ENCODE measurements at places on chromosomes 2 and 18.

DNA sequence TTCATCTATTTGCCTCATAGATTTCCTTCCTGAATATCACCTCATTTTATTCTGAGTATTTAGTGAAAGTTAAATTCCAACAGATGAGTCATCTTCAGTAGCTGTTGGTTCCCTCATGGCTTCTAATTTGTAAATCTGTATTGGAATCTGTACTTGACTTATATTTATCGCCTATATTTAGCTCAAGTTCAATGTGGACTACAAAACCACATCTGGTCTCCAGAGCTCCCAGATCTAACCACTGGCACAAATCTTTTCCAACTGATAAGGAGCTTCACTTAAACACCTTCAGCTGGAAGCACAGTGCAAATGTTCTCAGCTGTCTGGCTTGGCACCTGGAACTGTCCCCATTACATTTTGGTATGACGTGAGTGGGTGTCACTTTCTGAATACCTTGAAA, 82.8 kb upstream of the DSEL start:
- no peak for DNase-seq

GRCh38 chr2:210198326-210198725, 26.9 kb downstream of the ACADL start:
- no peak for DNase-seq

DNA sequence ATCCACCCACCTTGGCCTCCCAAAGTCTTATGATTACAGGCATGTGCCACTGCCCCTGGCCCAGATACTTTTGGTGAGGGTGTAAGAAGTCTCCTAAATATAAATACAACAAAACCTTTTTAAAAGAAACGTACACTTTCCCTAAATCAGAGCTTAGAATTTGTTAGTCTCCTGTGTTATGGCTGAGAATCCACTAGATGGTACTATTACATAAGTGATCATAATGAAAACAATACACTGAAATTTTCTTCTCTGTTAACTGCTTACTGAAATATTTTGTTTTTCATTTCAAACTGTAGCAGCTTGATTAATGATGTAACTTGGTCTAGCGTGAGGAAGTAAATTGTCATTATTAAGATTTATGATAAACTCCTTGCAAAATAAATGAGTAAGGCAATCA, 74.8 kb upstream of the FAM98A start:
- no peak for DNase-seq

DNA sequence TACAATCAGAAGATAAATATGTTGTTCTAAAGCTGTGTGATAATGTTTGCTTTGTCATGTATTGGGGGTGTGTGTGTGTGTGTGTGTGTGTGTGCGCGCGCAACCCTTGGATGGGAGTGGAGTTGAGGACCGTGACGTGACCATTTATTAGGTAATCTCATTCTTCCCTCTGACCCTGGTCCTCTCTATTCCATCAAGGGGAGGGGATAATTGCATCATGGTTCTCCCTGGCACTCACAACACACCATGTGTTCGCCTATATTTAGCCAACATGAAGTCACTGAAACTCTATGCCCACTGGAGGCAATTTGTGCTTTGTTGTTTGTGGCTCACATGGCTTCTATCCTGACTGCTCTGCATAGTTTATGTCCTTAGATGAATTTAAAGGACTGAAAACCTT, 79.8 kb upstream of the LRPPRC start:
- no peak for DNase-seq

GRCh38 chr2:211216221-211216620, 659.8 kb downstream of the CPS1 start:
- DNase-seq = no peak

GRCh38 chr2:217908544-217908943, 94.3 kb downstream of the TNS1 start:
- DNase-seq = no peak

GRCh38 chr18:4511166-4511565, 56.1 kb upstream of the DLGAP1 start:
- DNase-seq = no peak

GRCh38 chr2:105248316-105249070, 7.0 kb downstream of the GPR45 start:
- DNase-seq = no peak

DNA sequence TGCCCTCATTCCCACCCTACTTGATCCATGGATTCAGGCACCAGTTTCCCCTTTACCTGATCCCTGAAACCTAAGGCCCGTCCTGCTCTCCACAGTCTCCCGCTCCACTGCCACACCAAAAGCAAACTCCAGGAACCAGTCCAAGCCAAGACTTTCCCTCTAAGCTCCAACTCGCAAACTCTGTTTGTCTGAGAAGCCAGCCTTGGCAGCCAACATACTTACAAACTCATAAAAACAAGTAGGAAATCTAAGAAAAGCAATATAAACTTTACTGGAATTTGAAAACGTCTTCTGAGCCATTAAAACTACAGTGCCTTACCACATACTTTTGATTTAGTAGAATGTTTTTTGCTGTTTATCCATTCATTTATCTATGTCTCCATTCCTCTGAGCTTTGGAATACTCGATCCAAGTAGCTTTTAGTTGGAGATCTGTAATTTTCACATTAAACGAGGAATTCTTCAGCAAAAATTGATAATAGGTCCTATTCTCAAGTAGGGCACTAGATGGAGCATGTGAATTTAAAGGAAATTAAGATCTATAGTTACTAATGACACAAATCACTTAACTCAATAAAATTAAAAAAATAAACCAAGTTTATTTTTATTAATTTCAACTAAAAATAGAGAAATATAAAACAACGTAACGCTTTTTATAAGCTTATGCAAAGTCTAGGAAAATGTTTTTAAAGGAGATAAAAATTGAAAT, 199.7 kb downstream of the MYO3B start:
- no peak for DNase-seq

DNA sequence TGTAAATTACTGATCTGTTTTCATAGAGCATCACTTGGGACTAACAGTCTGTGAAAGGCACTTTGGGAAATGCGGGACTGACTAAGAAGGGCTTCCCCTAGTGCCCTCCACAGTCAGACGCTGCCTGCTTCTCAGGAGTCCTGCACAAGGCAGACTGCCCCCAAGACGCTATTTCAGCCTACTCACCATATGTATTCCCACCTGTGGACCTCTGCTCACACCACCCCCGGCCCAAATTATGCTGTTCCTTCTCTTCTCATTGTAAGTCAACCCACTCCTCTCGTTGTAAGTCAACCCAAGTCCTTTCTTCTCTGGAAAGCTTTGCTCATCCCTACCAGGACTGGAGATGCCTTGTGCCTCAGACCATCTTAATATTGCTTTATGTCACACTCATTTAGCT, 175.3 kb downstream of the GFPT1 start:
- no peak for DNase-seq

- DNase-seq = no peak
These were observed 70.5 kb downstream of the ZFP36L2 start for GRCh38 chr2:43155851-43156411.

DNA sequence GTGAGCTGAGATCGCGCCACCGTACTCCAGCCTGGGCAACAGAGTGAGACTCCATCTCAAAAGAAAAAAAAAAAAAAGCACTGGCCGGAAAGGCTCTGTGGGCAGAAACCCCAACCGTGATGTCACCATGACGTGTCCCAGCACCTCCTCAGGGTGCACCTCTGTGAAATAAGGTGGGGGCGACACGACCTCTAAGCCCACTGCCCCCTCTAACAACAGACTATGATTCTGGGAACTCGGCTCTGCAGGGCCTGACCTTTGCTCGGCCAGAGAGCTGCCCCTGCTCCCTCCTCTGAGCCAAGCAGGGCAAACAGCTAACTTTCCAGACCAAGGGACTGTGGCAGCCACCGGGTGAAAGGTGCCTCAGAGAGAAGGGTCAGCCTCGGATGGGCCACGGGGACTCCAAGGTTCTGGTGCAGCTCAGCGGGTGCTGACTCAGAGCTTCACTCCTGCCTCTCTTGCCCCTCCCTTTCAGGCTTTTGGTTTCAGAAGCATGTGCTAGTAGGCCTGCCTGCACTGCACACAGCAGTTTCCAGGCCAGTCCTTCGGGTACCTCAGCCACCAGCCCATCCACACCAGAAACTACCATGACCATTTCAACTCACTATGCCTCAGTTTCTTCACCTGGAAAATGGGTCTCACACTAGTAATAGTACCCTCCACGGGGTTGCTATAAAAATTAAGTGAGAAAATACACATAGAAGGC, 8.0 kb downstream of the TMBIM1 start:
- no peak for DNase-seq

GRCh38 chr2:134253804-134254203, at the start of gene MGAT5:
MGAT5 (plus strand) TSS chr2:134254072; CDS start chr2:134254404, 332 bp downstream.
- no peak for DNase-seq

GRCh38 chr2:156837635-156838370, 401.6 kb downstream of the GPD2 start:
- no peak for DNase-seq

- no peak for DNase-seq
These were observed 17.0 kb upstream of the UGT1A8 start for GRCh38 chr2:233600386-233600785.

DNA sequence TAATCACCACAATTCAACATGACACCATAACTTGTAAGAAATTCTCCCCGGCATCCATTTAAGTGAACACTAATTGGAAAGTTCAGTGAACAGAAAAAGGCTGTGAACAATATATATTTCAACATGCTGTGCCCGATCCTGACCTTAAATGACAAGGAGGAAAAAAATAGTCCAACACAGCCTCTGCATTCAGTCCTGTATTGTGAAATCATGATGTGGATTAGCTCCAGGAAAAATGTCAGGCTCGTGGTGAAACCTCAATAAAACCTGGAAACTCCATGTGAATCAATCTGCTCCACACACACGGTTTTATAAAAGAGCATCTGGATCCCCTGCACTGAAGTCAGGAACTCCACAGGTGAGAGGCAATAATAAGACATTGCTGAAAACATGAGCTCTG, 145.4 kb upstream of the SPOPL start:
- DNase-seq = no peak

DNA sequence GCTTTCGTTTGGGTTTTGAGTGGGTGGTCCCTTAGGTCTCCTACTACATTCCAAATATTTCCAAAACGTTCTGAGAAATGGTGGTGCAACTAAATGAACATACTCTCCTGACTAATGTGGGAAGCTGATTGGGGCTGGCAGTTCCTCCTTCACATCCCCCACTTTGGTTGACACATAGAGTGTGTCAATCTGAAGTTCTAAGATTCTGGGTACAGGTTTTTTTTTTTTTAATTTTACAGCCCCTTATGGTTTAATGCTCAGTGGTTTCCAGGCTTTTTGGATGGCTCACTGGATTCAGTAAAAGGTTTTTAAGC, 58.4 kb upstream of the ITGB6 start:
- no peak for DNase-seq

DNA sequence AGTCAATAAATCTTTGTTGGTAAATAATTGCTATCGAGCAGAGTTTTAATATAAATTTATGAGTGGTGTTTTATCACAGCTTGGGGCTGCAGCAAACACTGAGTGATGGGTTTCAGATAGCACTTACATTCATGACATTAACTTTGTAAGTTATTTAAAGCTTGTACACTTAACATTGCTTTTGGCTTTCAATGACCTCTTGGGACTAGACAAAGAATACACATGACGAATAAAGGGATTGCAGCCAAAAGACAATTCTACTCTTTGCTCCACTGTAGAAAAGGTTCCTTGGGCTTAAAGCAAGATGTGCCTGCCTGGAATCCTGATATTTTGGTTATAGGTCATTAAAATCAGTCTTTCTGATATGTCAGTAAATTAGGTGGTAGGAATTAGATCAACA, 299.5 kb downstream of the GBX2 start:
- DNase-seq = no peak

DNA sequence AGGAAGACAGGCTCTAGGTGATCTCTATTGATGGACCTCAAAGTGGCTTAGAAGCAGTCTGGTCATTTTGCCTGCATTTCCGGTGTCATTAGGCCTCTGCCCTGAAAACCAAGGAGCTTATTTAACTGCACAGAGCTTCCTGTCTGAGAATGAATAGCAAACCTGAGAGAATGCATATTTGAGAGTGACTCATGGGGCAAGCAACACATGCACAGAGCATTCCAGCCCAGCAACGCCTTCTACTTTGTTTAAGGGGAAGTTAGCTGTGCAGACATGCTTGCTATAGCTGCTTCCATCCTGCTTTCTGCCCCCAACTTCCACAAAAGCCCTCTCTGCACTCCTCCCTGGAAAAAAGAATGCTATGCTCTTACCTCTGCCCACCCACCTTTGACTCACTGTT, 232.8 kb downstream of the GRB14 start:
- DNase-seq = no peak

DNA sequence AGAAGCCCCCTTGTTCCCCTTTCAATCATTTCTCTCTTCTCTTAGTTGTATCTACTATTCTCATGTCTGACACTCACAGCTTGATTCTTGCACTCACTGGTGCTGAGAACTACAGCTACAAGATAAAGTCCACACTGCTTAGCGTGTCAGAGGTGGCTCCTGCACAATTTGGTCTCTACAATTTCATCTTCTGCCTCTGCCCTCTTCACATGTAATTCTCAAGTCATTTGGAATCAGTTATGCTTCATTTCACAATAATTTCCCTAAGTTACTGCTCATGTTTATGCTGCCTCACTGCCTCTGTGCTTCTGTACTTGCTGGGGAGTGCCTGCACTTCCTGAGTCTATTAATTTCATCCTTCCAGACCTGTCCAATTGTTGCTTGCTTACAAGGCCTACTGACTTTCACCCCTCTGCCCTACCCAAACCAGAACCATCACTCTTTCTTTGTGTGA, 11.6 kb upstream of the NAB1 start:
- no peak for DNase-seq

- no peak for DNase-seq
These were observed 43.6 kb downstream of the EFEMP1 start for GRCh38 chr2:55879976-55880375.

DNA sequence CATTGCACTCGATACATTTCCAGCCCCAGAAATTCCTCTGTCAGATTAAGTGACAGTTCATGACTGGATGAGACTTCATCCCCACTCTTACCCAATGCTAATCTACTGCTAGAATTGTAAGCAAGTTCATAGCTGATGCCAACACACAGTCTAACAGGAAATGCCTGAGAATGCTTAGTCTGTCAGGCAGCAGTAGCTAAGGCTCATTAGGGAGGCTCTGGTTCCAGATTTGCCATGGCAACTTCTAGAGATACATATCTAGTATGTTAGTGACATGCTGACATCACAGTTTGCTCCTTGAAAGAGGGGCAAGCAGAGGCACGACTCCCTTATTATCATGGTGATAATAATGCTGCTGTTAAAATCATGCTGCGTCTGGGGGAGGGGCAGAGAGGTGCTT, 198.4 kb downstream of the RBM43 start:
- DNase-seq = no peak

GRCh38 chr18:7393080-7393479, 162.2 kb downstream of the LRRC30 start:
- no peak for DNase-seq

DNA sequence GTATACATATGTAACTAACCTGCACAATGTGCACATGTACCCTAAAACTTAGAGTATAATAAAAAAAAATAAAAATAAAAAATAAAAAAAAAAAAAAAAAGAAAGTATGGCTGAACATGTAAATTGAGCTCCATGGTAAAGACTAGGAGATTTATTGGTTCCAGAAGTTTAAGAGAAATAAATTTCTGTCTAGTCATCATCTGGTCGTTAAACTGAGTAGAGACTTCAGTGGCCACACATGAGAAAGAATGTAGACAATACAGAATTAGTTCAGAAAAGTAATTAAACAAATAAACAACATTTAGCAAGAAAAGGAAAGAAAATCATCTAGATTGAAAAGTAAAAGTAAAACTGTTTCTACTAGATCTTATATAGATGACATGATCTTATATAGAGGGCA, 12.4 kb upstream of the KCNE4 start:
- no peak for DNase-seq

Measured in activated CD8-positive, alpha-beta memory T cell treated with anti-CD3 and anti-CD28 coated beads for 1 hour (primary cell).